ENCODE measurements at places on chromosomes 4 and X.

GRCh38 chr4:68367835-68368234 is 17.9 kb upstream of the YTHDC1 start:
- no peak for DNase-seq

GRCh38 chr4:8920289-8920965 is 48.8 kb upstream of the HMX1 start:
- DNase-seq, result no peak

DNA sequence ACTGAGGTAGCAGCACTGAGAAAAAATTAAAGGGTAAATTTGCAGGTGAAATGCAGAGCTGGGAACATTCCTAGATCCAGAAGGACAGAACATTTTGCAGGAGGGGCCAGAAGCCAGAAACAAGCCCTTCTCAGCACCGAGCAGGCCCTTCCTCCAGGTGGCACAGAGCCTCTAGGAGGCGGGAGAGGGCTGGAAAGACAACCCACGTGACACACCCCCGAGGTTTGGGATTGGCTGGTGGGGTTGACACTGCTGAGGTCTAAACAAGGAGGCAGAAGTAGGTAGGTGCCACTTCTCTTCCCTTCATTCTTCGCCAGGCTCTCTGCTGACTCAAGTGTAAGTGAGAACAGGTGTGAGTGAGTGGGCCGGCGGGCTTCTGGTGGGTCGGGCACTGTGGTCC is at the start of gene PAGE4:
PAGE4 (plus strand) TSS at position 288 of the 400 bp plus-strand sequence. CDS start 1,126 bp downstream, outside the sequence.
- DNase-seq, result no peak

DNA sequence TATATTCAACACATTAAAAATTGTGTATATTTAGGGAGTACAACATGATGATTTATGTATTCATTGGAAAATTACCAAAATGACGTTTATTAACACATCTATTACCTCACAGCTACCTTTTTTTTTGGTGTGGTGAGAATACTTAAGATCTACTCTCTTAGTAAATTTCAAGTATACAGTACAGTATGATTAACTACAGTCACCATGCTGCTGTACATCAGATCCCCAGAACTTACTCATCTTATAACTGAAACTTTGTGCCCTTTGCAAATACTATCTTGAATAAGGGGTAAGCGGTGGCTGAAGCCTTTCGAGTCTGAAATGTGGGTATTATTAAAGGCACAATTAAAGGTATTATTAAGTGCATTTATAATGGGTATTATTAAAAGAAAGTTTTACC is 976 bp downstream of the PHKA1 start:
- DNase-seq, result no peak

DNA sequence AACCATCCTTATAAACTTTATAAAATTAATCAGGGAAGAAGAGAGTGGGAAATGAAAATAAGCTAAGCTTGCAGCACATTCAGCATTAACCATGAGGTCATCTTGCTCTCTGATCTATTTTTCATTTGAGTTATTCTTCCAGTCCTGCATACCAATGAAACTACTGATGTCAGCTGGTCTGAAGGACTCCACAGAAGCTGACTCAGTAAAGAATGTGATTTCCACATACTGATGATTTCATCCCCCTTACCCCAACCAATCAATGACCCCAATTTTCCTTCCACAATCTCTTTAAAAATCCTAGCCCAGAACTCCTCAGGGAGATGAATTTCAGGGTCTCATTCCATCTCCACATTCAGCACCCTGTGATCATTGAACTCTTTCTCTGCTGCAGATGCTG is 18.8 kb upstream of the DSPP start:
- no peak for DNase-seq

DNA sequence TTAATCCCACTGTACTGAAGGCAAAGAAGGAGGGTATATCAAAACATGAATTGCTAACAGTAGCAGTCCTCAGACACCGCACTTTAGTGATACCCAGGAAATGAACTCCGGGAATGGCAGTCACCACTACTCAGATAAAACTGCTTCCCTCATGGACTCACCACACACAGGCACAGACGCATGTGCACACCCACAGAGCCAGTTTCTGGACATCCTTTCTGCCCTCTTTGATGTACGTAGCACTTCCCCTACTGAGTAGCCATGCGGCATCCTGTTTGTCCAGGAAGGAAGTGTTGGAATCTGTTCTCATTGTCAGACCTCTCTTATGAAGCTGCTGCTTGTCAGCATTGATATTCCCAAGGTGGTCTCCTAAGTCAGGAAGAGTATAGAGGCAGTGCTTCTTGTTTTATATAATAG is 95.7 kb downstream of the DCLK2 start:
- no peak for DNase-seq

GRCh38 chr4:90112715-90113114 is 14.5 kb upstream of the CCSER1 start:
- no peak for DNase-seq

- DNase-seq, result no peak
Observed at GRCh38 chr4:158999166-158999682, 103.7 kb upstream of the RAPGEF2 start.

GRCh38 chr4:157514711-157515110 is 294.2 kb downstream of the GRIA2 start:
- no peak for DNase-seq

DNA sequence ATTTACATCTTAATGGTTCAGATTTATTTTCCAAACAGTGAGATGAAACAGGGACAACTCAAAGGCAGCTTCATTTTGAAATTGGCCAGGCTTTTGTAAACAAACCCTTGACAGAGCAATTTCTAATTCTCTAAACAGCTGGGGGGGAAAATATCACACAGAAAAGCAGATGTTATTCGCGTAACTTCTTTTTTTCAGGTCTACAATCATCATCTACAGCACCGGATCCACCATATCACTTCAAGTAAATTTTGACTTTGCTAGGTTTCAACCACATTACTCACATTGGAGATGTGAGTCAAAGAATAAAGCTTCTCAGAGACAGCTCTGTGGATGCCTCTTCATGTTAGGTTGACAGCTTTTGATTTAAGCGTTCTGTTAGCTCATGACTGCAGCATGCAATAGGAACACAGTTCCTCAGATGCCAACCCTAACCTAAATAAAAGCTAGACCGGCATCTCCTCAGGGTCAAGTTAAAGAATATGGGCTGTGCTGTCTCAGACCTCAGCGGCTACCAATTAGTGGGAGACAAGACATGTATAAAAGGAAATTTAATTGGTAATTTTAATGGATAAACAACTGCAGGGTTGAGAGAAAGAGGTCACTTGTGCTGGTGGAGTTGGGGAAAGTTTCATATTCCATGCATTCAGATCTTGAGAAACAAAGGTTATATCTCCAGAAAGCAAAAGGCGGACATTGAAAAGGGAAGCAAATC is 26.8 kb downstream of the AMELX start:
- DNase-seq, result no peak

- no peak for DNase-seq
Observed at GRCh38 chr4:184406958-184407391, 67.4 kb downstream of the IRF2 start.

GRCh38 chr4:94036964-94037363 is 170.7 kb upstream of the SMARCAD1 start:
- DNase-seq, result no peak

DNA sequence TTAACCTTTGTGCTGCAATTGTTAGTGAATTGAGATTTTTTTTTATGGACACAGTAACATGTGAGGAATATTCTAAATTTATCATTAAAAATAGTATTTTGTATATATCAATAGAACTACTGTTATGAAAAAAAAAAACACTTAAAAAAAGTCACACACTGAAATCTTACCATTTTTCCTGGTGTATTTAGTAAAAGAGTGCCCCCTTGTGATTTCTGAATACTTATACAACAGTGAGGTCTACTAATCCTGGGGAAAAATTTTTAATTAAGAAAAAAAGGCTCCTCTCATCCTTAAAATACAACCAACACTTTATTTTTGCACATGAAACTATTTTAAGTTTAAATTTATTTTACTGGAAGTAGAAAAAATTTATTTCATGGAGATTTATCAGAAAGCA is 56.4 kb upstream of the SPOCK3 start:
- no peak for DNase-seq

GRCh38 chrX:9997524-9997923 is 30.4 kb downstream of the CLDN34 start:
- DNase-seq, result peak; percentile 36

Data from activated T-cell treated with anti-CD3 and anti-CD28 coated beads for 24 hours (primary cell).